Stimulated activated CD8-positive, alpha-beta memory T cell treated with anti-CD3 and anti-CD28 coated beads, Interleukin-2, amount 100 ng/mL, for 1 hour (primary cell): ENCODE measurements at places on chromosomes 6 and 20.

DNA sequence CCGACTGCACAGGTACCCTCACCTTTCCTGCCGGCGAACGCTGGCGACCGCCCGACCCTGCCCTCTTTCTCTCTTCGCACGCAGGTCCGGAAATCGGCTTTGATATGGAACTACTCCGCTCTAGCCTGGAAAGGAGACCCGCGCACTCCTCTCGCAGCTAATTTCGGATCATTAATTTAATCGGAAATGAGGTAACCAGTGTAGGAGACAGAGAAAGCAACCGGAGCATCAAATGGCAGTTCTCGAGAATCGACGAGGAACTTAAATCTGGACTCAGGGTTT is 949 bp upstream of the ATXN1 start:
- DNase-seq, result no peak

- DNase-seq, result no peak
Observed at GRCh38 chr20:37298190-37298939, 8.9 kb downstream of the MANBAL start.

GRCh38 chr20:8787090-8787489 is 281.8 kb upstream of the PLCB4 start:
- no peak for DNase-seq

GRCh38 chr6:34524971-34525370 is 31.2 kb downstream of the SPDEF start:
- no peak for DNase-seq

GRCh38 chr6:13558718-13559117 is 15.7 kb upstream of the SIRT5 start:
- DNase-seq, result no peak

DNA sequence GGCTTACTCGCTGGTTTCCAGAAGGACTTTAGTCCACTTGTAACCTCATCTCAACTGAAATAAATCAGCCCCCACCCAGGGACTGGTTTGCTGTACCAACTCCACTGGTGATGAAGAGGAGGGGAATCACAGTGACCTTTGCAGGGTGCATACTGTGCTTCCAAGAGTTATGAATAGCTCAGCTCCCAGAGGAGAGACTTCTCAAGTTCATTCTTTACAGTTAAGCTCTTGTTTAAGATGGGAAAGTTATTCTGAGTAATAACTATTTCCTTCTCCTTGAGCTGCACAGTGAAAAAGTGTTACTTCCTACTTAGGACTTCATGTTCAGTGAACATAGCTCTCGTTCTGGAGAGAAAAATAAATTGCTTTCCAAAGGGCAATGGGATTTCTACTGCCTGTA is 166.5 kb upstream of the ECI2 start:
- DNase-seq, result no peak

DNA sequence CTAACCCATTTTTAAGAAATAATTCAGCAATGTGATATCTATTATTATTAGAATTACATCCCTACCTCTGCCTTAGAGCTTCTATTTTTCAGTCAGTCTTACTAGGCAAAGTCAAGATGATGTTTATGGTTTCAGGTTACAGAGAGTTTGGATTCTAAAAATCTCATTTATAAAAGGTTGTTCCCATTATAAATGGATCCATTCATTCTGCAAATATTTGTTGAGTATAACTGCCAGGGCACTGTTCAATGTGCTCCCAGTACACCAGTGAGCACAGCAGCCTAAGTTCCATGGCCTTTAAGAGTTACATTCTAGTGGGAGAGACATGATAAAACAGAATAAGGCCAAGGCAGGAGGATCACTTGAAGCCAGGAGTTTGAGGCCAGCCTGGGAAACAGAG is 75.9 kb upstream of the EYA4 start:
- DNase-seq, result no peak

GRCh38 chr6:14187406-14187805 is 69.8 kb downstream of the CD83 start:
- DNase-seq, result no peak

GRCh38 chr20:17958373-17959256 is 10.0 kb downstream of the SNX5 start:
- no peak for DNase-seq

DNA sequence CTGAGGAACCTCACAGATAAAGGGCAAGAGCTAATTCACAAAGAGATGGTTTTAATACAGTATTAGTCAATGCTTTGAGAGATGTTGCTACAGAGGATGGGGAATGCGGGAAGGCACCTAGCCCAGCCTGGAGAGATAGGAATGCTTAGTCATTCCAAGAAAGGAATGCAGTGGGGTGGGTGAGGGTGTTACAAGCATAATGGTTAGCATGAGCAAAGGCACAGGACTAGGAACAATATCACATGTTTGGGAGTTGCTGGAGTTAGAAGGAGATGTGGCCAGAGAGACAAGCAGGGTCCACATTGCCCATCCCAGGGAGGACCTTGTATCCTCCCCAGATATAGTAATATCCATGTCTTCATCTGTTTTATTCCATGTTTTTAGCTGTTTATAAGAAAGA is 107.0 kb upstream of the OGFRL1 start:
- no peak for DNase-seq

DNA sequence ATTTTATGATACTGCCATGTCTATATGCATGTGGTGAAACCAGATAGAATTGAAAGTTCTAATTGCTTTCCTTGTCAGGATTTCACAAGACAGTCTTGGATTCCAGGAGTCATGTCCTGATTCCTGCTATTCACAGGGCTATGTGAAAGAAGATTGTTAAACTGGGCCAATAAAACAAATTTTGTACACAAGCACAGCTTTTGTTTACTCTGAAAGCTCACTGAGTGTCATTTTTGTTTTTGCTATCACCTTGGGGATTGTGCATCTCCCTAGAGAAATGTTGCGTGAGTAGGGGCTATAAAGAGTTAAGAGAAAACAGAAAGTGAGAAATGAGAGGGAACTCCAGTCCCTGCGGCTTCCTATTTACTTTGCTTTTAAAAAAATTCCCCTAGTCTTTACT is 627.5 kb downstream of the PKHD1 start:
- DNase-seq, result no peak

DNA sequence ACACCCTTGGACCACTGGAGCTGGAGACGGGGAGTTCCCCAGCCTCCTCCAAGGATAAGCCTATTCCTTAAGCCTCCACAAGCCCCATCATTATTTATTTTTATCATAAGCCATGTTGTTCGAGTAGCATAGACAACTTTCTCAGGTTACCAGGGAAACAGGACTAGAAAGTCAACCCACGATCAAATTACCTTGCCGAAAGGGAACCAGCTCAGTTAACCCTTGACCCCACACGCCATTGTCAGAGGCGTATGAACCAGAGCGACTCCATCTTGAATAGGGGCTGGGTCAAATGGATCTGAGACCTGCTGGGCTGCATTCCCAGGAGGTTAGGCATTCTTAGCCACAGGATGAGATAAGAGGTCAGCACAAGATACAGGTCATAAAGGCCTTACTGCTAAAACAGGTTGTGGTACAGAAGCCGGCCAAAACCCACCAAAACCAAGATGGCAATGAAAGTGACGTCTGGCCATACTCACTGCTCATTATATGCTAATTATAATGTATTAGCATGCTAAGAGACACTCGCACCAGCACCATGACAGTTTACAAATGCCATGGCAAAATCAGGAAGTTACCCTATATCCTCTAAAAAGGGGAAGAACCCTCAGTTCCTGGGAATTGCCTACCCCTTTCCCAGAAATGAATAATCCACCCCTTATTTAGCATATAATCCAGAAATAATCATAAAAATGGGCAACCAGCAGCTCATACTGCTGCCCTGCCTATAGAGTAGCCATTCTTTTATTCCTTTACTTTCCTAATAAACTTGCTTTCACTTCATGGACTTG is 22.4 kb downstream of the SYNJ2 start:
- DNase-seq, result no peak

DNA sequence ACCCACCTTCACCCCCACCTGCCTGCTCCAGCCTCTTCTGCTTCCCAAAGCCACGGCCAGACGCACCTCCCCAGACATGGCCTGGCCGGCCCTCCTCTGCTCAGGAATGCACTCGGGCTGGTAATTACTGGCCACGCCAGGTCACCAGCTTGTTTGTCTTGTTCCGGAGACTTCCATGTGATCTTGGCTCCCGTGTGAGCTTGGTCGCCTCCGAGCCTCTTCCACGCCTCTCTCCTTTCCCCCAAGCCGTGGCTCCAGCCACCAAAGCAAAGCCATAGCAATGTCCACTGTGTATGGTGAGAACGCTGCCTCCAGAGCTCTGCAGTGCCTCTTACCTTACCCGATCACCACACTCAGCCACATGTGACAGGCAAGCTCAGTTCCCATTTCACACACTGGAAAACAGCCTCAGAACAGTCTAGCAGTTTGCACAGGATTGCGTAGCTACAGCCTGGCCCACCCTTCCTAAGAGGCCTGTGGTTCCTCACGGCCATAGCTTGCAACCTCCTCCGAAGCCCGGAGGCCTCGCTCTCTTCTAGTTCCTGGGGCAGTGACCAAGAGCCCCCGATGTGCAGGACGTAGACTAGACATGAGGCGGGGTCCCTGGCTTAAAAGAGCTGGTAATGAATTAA is 48.1 kb upstream of the AFDN start:
- no peak for DNase-seq

DNA sequence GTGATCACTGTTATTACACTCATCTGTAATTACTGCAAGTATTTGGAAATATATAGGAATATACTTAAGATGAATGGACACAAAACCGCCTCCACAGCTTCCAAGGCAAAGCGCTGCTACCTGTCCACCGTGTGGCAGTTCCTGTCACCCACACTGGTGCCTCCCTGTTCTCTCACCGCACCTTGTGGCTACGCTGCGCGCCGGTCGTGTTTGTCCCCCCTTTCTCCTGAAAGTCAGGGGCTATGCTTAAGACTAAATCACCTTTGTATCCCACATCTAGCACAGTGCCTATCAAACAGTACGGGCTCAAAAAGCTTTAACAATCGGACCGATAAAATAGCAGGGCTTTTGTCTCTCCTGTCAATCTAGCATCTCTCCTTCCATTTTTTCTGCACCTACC is 23.0 kb downstream of the LY86 start:
- DNase-seq, result no peak

DNA sequence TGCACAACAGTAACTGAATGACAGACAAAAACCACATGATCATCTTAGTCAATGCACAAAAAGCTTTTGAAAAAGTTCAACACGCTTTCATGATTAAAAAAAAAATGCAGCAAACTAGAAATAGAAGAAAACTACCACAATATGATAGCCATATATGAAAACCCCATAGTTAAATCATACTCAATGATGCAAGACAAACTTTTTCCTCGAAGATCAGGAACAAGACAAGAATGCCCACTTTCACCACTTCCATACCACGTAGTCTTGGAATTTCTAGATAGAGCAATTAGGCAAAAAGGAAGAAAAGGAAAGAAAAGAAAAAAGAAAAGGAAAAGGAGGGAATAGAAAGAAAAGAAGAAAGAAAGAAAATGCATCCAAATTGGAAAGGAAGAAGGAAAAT is 44.6 kb upstream of the SLC23A2 start:
- no peak for DNase-seq

DNA sequence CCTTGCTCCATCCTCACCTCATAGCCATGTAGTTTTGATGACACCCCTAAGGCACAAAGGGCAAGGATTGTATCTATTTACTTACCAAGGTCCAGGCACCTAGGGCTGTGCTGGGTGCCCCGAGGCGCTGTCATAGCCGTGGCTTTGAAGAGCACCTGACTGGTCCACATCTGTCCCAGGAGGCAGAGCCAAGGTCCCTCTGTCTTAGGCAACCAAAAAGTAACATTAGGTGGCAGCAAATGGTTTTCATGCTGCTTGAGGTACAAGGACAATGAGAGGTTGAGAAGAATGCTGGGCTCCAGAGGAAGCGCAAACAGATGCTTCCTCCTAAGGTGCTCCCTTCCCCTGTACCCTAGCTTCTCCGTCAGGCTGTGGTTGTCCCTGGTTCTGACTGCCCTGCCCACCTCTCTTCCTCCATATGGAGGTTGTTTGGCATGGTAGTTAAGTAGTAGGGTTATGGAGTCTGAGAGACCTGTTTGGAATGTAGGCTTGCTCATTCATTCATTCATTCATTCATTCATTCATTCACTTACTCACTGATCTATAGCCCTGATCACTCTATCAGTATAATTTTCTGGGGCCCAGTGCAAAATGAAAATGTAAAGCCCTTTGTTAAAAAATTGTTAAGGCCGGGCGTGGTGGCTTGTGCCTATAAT is 3.0 kb upstream of the UQCC2 start:
- no peak for DNase-seq

- no peak for DNase-seq
Observed at GRCh38 chr20:50921803-50922501, 9.3 kb downstream of the ADNP start.
